ENCODE measurements at places on chromosomes 3 and 15.
A peak's percentile ranks its signal among the peaks of the same experiment; 100 is the strongest.

- DNase-seq = no peak
Measured at GRCh38 chr15:64009798-64010261, 36.5 kb downstream of the DAPK2 start.

DNA sequence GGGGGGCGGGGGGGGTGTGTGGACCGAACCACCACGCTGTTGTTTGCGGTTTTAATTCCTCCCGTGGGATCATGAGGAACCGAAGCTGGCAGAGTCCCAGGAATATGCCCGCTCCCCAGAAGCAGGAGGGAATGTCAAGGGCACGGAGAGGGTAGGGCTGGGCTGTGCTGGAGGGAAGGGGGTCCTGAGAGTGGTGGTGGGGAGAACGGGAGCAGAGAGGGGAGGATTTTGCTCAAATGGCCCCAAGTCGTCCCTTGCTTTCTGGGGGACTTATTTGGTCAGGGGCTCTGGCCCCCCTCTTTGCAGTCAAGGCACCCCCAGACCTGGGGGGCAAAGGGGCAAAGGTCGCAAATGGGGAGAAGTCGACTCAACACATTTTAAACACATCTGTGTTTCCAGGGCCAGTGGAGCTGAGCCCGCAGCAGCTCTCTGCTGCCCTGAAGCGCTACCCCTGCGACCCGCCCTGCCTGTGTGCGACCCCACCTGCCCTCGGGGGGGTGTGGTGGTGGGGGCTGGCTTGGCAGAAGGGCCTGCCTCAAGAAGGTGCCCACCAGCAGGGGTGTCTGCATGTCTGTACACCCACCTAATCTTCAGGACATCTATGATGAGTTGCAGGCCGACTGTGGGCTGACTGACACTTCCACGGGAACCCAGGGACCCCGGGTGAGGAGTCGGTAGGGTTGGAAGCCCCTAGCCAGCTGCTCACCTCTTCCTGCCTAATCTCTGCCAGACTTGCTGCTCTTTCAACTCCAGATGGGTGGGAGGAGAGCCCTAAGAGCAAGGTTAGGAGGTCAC lies 602 bp upstream of the ATP2B2 start:
- DNase-seq = no peak

- DNase-seq = no peak
Measured at GRCh38 chr3:95899494-95899893, 914.9 kb upstream of the EPHA6 start.

DNA sequence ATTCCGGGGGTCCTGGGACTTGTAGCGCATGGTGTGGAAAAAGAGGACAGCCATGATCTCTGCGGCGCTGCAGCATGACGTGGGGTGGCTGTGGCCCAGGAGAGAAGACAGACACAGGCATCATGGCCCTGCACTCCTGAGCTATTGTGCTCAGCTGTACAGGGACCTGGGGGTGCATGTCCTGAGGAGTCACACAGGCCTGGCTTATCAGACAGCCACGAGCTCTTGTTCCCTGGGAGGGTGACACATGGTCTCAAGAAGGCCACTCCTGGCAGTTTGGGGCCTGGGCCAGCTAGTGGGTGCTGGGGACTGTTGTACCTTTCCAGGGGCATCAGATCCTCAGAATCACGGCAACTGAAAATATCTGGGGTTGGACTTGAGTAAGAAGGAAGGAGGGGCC lies 13.7 kb downstream of the TKT start:
- DNase-seq = no peak

- peak; percentile 8 for DNase-seq
Measured at GRCh38 chr3:75294124-75294523, 370.0 kb upstream of the FRG2C start.

DNA sequence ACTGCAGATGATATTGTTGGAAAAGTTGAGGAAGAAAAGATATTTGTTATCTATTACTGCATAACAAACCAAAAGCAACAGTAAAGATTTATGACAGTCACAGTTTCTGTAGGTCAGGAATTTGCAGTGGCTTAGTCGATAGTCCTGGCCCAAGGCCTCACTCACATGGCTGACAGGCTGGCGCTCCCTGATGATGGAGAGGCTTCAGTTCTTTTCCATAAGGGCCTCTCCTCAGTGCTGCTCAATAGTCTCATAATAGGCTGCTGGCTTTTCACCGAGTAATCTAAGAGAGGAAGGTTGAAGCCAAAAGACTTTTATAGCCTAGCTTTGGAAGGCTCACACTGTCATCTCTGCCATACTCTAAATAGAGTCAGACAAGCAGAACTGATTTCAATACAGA lies 17.7 kb downstream of the IREB2 start:
- peak; percentile 38 for DNase-seq

GRCh38 chr3:50217681-50218080 lies 12.6 kb downstream of the SLC38A3 start:
- DNase-seq = no peak

DNA sequence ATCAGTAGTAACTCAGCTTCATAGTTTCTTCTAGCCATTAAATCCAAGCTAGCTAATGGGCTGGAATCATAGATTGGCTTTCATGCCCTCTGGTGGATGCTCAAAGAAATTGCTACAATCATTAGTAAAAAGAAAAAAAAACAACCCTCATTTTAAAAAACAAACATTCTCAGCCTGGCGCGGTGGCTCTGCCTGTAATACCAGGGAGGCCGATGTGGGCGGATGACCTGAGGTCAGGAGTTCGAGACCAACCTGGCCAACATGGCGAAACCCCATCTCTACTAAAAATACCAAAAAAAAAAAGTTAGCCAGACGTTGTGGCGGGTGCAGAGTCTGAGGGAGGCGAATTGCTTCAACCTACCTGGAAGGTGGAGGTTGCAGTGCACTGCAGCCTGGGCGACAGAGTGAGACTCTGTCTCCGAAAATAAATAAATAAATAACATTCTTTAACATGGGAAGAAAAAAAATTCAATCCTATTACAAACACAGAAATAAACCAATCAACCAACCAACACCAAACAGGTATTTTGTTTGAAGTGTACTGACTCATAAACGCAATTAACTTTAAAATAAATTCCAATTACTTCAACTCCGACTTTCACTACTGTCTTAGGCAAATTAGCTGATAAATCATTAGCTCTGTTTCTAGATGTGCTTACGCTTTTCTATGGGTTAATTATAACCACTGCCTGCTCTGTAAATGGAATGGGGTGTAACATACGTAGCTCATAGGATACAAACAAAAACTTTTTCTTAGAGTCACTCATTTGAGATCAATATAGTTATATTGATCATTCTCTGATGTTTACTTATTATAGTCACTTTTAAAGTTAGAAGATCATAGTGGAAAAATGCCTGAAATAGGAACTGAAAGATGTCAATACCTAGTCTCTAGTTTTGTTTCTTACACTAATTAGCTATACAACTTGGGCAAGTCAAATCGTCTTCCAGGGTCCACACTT lies 24.9 kb downstream of the TMEM207 start:
- DNase-seq = peak; percentile 65

GRCh38 chr3:182503401-182503800 lies 289.9 kb upstream of the ATP11B start:
- DNase-seq = no peak

GRCh38 chr3:186514296-186515002 lies 29.7 kb downstream of the CRYGS start:
- DNase-seq = no peak

DNA sequence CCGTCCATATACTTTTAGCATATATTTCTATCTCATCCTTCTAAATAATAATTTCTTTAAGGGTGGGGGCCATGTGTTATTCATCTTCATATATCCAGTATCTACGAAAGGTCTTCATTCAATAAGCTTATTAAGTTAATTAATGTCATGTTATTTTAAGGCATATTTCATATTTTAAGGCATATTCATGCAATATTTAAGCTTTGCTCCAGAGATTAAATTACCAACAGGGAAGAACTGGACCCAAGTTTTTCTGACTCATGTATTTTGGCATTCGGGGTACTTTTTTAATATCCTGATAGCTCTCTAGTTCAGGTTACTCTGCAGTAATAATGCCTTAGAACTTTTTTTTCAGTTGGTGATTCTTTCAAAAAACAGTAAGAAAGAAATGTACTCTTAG lies 27.4 kb downstream of the PHC3 start:
- no peak for DNase-seq

DNA sequence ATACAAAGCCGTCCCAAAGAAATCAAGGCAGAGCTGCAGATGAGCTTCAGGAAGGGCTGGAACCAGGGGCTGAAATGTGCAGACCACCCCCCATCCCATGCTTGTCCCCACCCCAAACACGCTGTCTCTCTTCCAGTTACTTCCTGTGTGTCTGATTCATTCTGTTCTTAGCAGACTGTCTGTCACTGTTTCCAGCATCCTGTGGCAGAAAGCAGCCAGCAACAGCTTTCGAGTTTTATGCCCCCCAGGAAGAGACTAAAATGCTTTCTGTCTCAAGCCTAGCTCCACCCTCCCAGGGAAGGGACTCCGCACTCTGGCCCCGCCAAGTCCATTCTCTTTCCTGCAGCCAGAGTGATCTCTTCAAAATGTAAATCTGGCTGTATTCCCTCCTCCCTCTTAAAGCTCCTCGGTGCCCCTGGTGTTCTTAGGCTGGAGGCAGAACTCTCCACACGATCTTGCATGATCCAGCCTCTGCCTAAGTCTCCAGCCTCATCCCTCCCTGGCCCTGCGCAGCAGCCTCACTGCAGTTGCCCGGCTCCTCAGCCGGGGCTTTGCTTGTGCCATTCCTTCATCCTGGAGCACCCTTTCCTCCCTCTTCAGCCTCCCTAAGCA lies 41.5 kb downstream of the HRH1 start:
- DNase-seq = no peak

GRCh38 chr15:64781299-64781698 lies 5.9 kb upstream of the RBPMS2 start:
- no peak for DNase-seq

- DNase-seq = no peak
Measured at GRCh38 chr15:78055919-78056713, 21.4 kb downstream of the TBC1D2B start.

GRCh38 chr3:193051314-193051713 lies 133.7 kb upstream of the MB21D2 start:
- DNase-seq = no peak

DNA sequence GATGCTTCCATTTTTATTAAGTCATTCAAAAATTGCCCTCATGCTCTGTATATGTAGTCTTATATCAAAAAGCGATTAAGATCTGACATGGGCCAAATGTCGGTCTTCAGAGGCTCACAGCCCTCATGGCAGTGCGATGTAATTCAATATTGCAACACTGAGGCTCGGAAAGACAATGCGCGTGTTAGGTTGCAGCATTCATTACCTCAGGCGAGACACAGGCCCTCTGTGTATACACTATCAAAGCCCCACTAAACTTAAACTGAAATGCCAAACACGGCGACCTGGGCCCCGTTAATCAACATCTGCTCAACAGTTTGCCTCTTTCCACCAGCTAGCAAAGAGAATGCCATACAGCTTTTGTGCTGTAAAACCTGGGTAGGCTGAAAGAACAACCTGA lies 413.4 kb downstream of the ERC2 start:
- DNase-seq = no peak

GRCh38 chr3:58725326-58725853 lies 58.8 kb upstream of the FAM3D start:
- DNase-seq = no peak

DNA sequence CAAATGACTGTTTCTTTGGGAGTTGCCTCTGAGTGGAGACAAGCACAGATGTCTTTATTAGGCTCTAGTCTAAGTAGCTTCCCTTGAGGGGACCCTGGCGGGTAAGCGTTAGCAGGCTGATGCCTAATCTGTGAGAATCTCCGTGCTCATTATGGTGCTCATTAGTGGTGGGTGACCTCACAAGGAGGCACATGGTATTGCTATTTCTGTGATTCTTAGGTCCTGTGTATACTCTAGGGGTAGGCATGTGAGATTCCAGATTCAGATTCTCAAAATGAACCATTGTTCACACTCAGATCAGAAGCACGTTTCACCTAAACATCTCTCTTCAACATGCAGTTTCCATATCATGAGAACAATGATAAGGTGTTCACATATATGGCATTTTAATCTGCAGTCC lies 809.7 kb downstream of the NR2F2 start:
- no peak for DNase-seq

DNA sequence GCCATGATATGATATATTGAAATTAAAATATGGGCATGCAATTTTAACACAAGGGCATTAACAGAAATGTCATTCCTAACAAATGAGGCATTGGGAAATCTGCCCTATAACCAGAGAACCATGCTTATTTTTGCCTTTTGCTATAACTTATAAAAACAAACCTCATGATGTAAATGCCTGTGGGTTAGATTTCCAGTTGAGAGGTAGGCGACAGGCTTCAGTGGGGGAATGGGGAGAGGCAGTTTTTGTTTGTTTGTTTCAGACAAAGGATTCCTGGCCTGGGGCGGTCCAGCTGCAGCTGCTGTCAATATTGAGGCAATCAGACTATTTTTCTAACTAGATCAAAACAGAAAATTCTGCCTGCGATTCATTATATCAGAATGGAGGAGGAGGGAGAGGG lies 490.4 kb upstream of the CFAP20DC start:
- DNase-seq = peak; percentile 8

GRCh38 chr15:42104095-42104891 lies 9.9 kb upstream of the PLA2G4D start:
- no peak for DNase-seq

- no peak for DNase-seq
Measured at GRCh38 chr3:71651625-71652024, 68.1 kb upstream of the FOXP1 start.

DNA sequence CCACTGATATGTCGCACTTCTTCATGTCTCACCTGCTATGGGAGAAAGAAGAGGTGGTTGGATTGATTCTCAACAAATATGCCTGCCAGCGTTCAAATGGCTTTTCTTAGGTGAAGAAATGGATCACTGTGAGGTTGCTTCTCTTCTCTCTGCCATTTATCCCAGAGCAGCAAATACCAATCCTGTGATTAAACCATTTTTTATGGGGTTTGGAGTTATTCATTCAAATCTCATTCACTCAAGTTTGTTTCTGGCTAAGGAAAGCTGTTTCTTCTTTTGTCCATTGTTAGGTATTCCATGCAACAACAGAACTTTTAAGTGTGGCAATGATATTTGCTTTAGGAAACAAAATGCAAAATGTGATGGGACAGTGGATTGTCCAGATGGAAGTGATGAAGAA lies 12.2 kb upstream of the C3orf52 start:
- DNase-seq = no peak

DNA sequence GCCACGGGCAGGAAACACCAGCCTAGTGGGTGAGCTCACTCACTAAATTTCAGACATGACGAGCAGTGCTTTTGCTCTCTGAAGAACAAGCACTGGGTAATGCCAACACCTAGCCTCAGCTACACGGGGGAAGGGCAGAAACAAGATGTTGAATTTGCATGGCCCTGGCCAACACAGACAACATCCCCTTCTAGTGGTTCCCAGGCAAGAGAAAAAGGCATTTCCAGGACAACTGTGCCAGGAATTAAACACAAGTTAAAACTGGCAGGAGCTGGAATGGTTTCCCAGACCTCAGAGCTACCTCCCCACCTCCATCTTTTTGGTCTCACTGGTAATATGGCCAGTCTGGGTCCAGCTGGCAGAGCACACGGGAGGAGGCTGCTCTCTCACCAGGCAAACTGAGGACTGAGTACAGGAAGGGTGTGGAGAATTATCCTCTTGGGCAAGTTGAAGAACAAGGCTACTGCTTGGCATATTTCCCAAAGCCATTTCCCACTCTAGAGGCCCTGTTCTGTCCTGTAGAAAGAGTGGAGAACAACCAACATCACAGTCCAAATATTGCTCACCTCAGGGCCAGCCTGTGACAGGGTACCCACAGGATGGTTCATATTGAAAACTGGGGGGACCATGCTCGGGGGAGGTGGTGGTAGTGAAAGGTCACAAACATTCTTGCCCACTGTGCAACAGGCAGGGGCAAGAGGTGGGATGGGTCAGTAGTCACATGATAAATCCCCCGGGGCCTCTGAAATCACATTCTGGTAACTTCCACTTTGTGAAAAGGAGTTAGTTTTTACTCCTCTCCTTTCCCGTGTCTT lies 26.5 kb downstream of the TSPAN3 start:
- DNase-seq = no peak
